ENCODE measurements at places on chromosomes 4 and X. TPM values are rescaled to one million over a fixed set of nuclear protein-coding genes. Genes with fewer than 3 reads are reported as not detected.
A peak's percentile ranks its signal among the peaks of the same experiment; 100 is the strongest.

DNA sequence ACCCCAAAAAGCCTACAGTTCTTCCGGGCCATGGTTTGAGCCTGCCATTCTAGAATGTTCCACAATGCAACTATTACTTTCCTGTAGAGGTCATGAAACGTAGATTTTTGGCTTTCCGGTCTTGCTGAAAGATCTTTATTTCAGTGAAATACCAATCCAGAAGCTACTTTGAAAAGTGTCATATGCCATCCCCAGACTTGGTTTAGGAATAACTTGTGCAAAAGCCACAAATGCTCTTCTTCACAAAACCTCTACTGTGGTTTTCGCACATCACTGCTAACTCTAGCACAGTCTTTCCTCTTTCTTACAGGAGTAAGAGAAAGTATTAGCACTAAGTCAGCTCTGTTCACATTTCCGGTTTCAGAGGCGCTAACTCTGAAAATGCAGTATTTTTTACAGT, 12.7 kb upstream of the CD40LG start:
- DNase-seq = no peak

DNA sequence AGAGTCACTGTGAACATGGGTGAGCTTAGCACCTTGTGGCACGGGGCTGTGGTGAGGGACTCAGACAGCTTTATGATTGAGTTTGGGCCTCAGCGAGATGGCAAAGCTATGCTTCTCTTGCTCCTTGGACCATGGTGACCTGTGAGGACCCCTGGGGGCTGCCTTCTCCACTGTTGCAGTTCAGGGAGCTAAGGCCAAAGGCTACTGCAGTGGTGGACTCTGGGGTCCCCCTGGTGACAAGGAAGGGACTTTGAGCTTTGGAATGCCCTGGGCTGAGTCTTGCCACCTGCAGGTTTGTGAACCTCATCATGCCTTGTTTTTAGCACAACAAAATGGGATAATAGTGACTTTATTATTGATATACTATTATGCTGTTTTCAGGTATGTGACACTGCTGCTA, 36.5 kb downstream of the TBL1X start:
- DNase-seq = no peak

DNA sequence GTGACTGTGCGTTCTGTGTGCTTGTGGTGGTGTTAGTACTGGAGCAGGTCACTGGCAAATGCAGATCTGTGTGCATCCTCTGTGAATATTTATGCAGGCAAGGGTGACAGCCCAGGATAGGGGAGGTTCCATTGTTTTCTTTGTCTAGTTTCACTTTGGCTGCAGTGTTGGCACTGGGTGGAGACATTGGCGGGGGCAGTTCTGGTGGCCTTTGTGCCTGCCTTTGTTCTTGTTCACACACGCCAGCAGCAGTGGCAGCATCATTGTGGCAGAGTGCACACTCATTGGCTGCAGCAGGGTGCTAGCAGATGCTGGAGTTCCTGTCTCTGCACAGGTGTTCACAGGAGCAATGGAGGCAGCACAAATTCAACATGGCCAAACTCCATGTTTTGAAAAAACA, 495.3 kb downstream of the UBE2NL start:
- no peak for DNase-seq

GRCh38 chr4:125641611-125642010, 326.9 kb downstream of the FAT4 start:
- no peak for DNase-seq

DNA sequence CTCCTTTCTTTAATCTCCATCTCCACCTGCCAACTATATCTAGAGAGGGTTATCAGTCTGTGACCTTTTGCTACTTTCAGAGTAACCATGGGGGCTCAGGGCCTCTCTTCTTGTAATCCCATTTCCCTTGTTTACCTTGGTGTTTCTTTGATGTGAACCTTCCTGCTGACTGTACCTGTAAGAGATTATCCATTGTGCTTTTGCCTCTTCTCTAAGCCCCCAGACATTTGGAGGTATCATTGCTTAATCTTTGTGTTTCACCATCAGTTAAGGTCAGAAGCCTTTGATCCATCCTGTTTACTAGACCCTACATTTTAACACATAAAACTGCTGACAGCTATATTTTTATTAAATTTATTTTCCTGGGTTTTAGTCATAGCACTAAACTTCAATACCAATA, 111.8 kb upstream of the RAP2C start:
- DNase-seq = no peak

DNA sequence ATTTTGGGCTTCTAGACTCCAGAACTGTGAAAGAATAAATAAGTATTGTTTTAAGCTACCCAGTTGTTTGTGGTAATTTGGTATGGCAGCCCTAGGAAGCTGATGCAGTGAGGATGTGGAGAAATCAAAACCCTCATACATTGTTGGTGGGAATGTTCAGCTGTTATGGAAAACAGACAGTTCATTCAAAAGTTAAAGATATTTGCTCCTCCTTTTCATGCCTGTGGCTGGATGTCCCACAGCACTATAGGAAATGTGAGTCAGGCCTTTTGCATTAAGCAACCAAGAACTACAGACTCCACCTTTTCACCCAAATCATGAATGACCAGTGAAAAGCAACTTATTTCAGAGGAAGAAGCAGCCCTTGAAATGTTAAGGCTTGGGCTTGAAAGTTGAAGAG, 6.7 kb downstream of the BBS12 start:
- no peak for DNase-seq

GRCh38 chr4:81470456-81471297, 1.0 kb downstream of the RASGEF1B start:
- DNase-seq = peak; percentile 5

GRCh38 chr4:74228691-74229640, 71.0 kb downstream of the MTHFD2L start:
- DNase-seq = peak; percentile 36

Gene REELD1
- not detected for total RNA-seq

Gene VEGFD
- 2.5 TPM for total RNA-seq

Gene GPM6B
- total RNA-seq = not detected

Gene IL3RA
- total RNA-seq = not detected

Gene MAP3K15
- total RNA-seq = not detected

Gene DCAF4L1
- total RNA-seq = 0.23 TPM

Gene MSANTD1
- 3.4 TPM for total RNA-seq

Gene GRIA3
- total RNA-seq = not detected

Gene NUDT11
- total RNA-seq = not detected

Gene TMSB15C
- not detected for total RNA-seq

Gene PQBP1
- total RNA-seq = 36.4 TPM

Gene LAMP2
- 123 TPM for total RNA-seq

Data from PC-9 (cell line).